Lower leg skin (tissue), 4 donors: ENCODE measurements at places on chromosomes 7 and 10.

DNA sequence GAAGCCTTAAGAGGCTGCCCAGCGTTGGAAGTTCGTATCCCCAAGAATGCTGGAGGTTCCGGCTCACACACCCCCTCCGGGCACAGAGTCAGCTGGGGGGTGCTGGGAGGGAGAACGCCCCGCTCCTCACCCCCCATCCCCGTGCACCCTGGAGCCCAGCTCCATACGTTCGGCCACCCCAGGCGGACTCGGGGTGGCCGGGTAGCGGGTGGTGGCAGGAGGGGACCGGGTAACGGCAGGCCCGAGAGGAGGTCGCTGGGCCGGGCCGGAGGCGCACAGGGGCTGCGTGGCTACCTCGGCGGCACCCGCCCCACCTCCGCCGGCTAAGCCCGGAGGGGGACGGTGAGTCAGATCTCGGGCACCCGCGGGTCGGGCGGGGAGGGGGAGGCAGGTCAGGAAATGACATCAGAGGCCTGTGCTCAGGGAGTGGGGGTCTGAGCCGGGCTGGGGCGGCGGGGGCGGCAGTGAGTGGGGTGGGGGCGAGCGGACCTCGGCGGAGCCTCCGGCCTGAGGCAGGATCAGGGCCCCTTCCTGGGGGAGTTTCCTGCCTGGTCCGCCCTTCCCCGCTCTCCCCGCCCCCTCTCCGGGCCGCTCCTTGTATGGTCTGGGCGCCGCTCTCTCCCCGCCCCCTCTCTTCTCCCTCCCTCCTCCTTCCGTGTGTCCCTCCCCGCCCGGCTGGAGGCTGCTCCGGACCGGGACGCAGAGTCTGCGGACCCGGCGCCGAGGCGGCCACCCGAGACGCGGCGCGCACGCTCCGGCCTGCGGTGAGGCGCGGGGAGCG is at the start of gene ZYX:
Gene ZYX (plus strand): TSS at position 700 of the 781 bp plus-strand sequence. CDS start 227 bp downstream, outside the sequence.
- peak; percentile 93 for DNase-seq

GRCh38 chr10:6164271-6165095 is 38.2 kb upstream of the PFKFB3 start:
- DNase-seq, result no peak

- DNase-seq, result no peak
These were observed 6.0 kb upstream of the DAGLB start for GRCh38 chr7:6453734-6454133.

DNA sequence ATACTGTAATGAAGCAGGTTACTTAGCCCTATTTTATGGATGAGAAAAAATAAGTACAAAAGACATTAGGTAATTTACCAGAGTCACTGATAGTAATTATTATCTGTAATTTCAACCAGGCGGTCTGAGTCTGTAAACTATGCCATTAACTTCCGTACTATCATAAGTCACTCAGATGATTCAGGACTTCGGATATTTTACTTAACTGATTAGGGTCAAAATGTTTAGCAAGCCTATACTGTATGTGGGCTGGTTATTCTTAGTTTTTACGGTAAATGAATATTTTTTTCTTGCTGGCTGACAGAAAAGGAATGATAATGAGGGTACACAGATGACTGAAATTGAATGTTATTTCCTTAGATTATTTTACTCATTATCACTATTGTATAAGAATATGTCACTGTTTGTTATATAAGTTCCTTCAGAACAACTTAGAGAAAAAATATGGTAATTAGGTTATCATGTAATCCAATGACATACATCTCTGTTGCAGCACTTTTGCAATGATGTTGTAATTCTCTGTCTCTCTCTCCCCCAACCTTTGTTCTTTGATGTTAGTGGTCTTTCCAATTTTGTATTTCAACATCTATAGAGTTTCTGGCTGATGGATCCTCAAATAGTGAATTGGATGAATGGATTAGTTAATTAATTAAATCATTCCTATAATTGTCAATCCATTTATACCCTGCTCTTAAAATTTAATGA is 165.6 kb downstream of the ZEB1 start:
- no peak for DNase-seq

DNA sequence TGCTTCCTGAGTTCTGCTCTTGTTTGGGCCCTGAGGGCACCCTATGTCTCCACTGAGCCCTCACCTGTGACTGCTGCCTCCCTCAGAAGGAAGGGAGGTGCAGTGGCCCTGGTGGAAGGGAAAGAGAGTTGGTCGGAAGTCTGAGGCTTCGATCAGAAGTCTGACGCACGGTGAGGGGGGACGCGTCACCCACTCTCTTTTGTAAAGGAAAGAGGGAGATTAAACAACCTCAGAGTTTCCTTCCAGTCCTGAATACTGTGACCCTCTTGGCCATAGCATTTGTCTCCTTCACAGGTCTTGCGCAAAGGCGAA is 31.4 kb upstream of the TRIM8 start:
- DNase-seq, result no peak

DNA sequence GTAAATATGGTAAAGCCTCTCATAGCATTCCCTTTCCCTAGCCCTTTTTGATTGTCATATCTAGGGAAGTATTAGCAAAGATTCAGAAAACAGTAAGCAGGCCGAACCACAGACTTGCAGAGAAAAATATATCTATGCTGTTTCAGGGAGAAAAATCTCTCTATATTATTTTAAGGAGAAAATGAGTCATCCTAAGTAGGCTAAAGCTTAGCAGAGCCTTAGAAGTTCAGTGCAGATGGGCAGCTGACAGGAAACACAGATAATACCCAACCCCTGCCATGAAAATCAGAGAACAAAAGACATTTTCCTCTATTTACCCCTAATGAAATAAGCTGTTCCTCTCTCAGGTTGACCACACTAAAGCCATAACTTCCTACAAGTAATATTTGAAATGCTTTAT is 16.5 kb downstream of the C1QL3 start:
- DNase-seq, result no peak

- DNase-seq, result no peak
These were observed 163.7 kb downstream of the AHR start for GRCh38 chr7:17462131-17462631.
